CD4-positive, alpha-beta T cell treated with Interleukin-17A for 4 hours (primary cell): ENCODE measurements at places on chromosomes 2 and 18.

DNA sequence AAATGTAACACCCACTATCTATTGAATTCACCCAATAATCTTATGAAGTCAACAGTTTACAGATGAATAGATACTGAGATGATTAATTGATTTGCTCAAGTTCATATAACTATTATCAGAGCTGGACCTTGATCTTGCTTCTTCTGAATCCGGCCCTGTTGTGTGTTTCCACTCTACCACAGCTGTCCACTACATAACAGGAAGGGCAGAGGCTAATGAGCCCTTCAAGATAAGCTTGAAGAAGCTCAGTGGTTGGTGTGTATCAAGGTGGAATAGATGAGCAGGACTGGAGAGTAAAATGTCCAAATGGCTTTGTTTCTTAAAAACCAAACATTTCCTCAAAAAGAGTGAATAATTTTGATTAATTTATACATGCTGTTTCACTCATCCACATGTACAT lies 56.4 kb upstream of the ITGB6 start:
- no peak for DNase-seq

DNA sequence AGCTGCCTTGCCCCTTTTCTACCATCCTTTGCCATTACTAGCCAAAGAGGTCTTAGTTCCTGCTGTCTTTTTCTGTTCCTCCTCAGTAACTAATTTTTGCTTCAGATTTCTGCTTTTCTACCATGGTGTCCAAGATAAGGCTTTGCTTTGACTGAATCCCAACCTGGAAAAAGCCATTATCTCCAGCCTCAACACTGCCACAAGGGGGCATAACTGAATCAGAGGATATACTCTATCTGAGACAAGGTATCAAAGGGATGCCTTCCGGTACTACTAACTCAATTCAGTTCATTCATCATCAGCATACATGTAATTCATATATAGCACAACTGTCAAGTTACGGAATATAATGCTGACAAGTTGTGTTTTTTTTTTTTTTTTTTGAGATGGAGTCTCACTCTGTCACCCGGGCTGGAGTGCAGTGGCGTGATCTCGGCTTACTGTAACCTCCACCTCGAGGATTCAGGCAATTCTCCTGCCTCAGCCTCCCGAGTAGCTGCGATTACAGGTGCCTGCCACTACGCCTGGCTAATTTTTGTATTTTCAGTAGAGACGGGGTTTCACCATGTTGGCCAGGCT lies 11.4 kb downstream of the OSGEPL1 start:
- peak; percentile 57 for DNase-seq

DNA sequence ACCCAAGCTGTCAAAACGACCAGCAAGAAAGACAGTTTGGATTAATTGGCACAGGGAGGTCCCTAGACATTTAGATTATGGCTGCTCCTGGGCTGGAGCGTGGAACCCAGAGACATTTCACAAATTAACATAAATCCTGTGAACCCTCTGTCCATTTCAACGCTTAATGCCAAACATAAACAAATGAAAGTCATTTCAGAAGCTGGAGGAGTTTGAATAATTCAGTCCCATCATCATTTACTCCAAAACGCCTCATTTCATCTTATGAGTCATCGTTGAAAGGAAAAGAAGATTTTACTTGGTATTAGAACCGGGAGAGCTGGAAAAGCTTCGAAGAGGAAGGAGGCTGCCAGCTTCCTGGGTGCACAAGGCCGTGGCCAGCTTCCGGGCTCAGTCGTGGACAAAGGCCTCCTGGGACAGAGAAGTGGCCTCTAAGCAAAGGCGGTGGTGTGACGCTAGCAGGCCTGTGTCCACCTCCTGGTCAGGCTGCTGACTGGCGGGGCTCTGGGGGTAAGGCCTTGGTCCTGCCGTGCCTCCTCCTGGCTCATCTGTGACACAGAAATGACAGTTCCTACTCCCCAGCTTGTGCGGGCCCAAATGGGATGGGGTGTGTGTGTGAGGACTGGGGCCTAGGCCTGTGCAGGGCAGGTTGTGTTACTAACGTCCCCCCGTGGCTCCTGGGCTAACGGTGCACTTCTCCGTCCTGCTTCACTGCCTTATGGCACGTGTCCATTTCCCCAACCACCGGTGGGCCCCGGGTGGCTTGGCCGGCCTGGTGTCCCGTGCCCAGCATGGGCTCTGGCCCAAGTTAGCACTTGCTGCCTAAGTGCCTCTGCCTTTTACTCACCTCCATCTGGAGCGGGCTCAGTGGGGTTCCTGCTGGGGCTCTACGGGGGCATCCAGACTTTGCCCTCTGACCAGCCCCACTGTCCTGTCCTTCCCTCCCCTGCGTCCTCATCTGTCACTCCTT lies 71.6 kb downstream of the RRM2 start:
- DNase-seq: no peak

- DNase-seq: peak; percentile 9
Observed at GRCh38 chr2:47172156-47172921, 17.2 kb upstream of the STPG4 start.

DNA sequence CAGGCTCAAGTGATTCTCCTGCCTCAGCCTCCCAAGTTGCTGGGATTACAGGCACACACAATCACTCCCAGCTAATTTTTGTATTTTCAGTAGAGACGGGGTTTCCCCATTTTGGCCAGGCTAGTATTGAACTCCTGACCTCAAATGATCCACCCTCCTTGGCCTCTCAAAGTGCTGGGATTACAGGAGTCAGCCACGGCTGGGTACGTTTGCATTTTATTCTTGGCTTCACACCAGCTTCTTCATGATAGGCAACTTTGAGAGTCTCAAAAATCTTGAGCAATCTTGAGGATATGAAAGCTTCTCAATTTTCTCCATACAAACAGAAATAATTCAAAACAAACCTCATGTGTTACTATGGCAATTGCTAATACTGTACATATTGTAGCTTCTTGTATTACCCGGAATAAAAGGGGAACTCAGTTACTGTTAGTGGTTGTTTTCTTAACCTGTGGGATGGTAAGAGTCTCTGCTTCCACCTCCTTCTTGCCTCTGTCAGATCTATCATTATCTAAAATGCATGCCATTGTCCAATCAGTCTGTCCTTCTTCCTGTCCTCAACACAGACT lies 102.9 kb upstream of the SYT4 start:
- no peak for DNase-seq

DNA sequence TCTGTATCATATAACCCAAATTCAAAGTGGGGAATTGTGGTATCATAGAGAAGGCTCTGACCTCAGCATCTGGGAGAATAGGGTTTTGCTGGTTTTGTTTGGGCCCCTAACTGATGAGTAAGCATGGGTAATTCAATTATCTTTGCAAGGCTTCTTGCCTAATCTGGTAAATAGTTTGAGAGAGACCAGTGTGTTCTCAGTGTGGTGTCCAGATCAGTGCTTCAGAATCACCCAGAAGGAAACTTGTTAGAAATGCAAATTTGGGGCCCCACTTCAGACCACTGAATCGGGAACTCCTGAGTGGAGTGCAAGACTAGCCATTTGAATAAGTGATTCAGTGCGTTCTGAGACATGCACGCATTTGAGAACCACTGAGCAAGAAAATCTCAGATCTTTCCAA lies 282.7 kb downstream of the EPHA4 start:
- no peak for DNase-seq
